ENCODE measurements at places on chromosomes 16 and 17. TPM values are rescaled to one million over a fixed set of nuclear protein-coding genes. Genes with fewer than 3 reads are reported as not detected.

DNA sequence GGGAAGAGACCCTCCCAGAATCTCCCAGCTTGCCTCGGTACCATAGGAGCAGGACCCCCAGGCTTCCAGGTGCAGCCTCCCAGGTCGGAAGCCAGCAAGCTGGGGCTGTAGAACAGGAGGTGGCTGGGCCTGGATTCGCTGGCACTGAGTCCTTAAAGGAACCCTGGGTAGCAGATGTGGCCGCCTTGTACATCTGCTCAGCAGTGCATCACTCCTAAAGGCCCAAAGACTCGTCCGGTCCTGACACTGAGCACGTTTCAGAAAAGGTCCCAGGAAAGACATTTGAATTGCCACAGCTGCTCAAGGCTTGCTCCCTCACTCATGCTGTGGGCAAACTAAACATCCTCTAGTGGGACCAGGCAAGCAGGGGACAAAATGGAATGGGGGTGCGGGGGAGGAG is 172.8 kb downstream of the RAB11FIP4 start:
- no peak for DNase-seq

DNA sequence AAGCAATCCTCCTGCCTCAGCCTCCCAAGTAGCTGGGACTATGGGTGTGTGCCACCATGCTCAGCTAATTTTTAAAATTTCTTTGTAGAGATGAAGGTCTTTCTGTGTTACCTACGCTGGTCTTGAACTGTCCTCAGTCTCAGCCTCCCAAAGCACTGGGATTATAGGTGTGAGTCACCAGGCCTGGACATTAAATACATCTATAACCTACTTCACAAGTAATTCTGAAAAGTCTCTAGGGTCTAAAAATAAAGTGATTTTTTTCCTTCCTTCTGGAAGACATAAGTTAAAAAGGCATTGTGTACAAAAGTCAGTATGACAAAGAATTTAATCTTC is 118.3 kb downstream of the PARN start:
- no peak for DNase-seq

CD7 gene
- polyA plus RNA-seq, result not detected

- DNase-seq, result no peak
Measured at GRCh38 chr17:2995886-2996809, 67.3 kb downstream of the OR1D5 start.

GRCh38 chr16:1567988-1568387 is 34.5 kb downstream of the TMEM204 start:
- no peak for DNase-seq

GRCh38 chr16:72091217-72091616 is 2.2 kb downstream of the TXNL4B start:
- no peak for DNase-seq

GRCh38 chr17:31318298-31318801 is 3.1 kb downstream of the EVI2A start:
- no peak for DNase-seq

- DNase-seq, result no peak
Measured at GRCh38 chr16:74201576-74201975, 95.0 kb upstream of the PSMD7 start.

DNA sequence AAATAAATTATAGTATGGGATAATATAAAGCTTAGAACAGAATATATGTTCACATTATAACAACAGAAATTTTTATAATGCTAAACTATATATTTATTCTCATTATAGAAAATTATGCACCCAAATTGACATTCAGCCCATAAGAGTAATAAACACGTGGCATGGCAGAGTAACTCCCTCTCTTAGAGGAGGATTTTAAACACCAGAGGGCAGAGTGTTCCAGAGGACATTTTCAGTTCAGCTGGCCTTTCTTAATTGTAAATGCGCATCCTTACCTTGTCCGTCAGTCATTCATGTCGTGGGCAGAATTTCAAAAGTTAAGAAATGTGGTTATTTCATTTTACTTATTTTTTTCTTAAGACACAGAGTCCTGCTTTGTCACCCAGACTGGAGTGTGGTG is 147.1 kb downstream of the TANC2 start:
- no peak for DNase-seq

- DNase-seq, result no peak
Measured at GRCh38 chr17:77872199-77872598, 86.3 kb upstream of the TNRC6C start.

DNA sequence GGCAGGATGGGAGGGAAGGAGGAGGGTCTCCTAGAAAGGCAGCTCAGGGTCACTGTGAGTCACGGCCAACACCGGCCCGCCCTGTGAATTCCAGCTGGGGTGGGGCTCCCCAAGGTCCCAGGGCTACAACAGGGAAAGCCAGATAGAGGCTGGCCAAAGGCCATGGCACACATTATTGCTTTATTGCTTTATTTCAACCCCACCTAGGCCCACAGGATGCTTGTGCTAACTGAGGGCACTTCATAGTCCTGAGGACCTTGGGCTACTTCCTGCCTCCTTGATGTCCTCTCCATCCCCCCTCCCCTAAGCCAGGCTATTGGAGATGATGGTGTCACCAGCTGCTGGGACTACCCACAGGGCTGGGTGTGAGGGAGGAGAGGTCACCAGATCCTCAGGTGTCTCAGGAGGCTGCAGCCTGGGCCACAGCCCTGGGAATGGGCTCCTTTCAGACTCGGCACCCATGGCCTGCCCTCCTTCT is 26.1 kb downstream of the LRRC75A start:
- no peak for DNase-seq

- peak; percentile 91 for DNase-seq
Measured at GRCh38 chr17:81868674-81869220, 2.4 kb downstream of the ARHGDIA start.

OTOA gene
- not detected for polyA plus RNA-seq

- no peak for DNase-seq
Measured at GRCh38 chr17:35064516-35065215, 1.2 kb upstream of the RFFL start.

- DNase-seq, result no peak
Measured at GRCh38 chr17:38851434-38851833, 2.1 kb downstream of the RPL23 start.

DNA sequence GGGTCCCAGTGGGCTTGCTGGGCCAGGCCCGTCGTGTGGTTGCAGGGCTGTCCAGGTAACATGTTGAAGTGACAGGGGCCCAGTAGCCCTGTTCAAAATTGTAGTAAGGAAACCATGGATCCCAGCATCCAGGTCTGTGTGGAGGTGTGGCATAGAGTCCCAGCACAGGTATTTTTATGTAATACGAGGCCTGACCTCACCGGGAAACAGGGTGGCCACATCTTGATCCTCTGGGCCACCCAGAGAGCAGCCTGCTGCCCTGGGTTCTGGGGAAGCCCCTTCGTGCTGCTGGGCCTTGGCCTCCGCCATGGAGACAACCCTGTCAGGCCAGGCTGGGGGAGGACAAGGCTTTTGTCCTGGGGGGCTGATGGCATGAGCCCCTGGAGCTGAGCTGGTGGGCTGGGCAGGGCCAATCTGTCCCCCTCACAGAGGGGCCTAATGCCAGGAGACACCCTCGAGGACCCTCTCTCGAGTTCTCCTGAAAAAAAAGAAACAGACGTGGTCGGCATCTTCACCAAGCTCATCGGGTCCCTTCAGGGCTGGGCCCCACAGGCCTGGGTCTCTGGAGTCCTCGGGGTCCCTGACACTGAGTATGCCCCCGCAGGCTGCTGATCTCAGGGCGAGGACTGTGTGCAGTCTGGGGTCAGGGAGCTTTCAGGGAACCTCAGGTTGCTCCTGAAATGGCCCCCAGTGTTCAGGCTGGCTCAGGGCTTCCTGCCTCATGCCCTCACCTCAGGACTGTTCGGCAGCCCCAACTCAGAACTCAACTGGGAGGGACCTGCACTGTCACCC is 47.8 kb downstream of the TNFRSF13B start:
- DNase-seq, result no peak

GRCh38 chr16:75116081-75116910 is at the start of gene LDHD:
Gene LDHD (minus strand): TSS chr16:75116780. CDS start chr16:75116720, 60 bp downstream.
- DNase-seq, result peak; percentile 81

DNA sequence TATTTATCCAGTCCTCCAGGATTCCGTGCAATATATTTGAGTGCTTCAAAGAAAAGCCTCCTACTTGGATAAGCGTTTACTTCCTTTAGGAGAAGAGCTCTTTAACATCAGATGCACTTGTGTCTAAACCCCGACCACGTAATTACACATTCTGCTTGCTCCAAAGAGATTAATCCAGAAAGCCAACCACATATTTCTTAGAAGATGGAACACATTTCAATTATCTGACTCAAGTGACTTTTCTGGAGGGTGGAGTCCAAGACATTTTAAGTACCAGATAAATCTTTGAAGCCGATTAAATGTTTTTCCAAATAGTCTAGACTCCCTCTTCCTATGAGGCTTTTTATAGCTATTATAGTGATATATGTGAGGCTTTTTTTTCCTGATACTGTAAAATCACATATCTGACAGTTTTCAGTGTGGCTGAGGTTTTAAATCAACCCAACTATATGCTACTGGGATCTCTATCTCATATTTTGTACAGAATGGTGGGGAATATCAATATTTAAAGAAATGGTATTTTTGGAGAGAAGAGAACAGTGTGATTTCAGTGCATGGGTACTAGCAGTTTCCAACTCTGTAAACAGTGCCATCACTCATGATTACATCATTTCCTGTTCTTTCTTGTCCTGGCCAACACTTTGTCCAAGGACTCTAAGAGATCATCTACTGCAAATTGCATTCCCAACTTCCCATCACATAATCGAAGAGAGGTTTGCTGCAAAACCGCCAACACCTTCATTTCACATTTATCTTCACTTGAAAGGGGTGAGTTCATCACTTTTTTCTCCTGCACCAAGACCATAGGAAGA is 192.4 kb upstream of the HSBP1 start:
- no peak for DNase-seq

GRCh38 chr17:49223517-49224197 is 6.9 kb downstream of the PHOSPHO1 start:
- DNase-seq, result peak; percentile 52

DNA sequence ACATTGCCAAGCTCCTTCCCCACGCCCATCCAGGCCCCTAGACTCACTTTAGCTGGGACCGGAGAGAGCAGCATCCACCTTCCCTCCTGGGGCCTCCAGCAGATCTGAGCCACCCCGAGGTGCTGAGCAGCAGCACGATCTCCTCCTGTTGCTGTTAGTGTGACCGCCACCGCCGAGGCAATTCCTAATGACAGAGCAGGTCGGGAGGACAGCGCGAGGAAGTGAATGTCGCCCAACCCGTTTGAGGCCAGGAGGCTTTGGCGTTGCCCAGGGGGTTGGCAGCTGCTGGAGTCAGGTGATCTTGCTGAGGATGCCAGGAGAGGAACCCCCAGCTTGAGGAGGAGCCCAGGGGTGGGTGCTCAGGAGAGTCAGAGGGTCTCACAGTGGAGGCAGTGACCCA is at the start of gene RNF222:
Gene RNF222, minus strand, starts transcription at position 192 of the 400 bp plus-strand sequence. CDS start 4,366 bp downstream, outside the sequence.
- DNase-seq, result no peak

- DNase-seq, result no peak
Measured at GRCh38 chr17:56173026-56173425, 19.8 kb downstream of the ANKFN1 start.

NPLOC4 gene
- polyA plus RNA-seq, result 92.2 TPM

CFAP52 gene
- polyA plus RNA-seq, result 0.05 TPM

DNA sequence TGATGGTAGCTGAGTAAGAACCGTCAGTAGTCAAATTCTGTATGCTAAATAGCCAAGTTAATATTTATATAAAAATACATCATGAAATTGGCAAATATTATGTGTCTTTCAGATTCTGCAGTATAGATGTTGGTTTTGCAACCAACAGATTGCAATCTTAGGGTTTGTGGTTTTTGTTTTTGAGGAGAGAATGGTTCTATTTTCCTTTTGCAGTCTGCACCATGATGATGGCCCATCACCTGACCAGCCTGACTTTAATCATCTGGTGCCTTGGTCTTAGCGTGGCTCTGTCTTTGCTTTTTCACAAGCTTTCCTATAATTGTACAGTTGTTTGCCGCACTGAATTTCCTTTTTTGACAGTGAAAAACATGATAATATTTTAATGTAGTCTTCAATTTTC is 50.7 kb downstream of the NUP93 start:
- DNase-seq, result no peak

- no peak for DNase-seq
Measured at GRCh38 chr16:50731989-50732832, 9.7 kb upstream of the CYLD start.

GRCh38 chr16:72787514-72788268 is 260.2 kb downstream of the ZFHX3 start:
- no peak for DNase-seq

DNA sequence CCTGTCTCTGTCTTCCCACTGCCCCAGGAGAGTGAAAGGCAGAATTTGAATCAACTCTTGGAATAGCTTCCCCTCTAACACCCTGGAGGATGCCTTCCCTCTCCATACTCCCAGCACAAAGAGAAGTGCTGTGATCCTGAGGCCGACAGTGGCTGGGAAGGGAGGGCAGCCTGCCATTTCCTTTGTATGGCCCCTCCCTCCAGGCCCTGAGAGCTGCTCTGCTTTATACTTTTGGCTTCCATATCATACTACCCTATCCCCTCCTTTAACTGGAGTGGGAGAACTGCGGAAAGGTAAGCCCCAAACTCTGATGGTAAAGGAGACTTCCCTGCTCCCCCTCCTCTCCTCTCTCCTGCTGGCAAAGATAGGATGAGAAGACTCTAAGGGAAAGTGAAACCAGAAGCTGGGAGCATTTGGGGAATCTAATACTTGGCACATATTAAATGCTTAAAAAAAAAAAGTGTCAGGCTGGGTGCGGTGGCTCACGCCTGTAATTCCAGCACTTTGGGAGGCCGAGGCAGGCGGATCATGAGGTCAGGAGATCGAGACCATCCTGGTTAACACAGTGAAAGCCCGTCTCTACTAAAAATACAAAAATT is 4.1 kb upstream of the MED24 start:
- no peak for DNase-seq

TRPV2 gene
- 0.62 TPM for polyA plus RNA-seq

DNA sequence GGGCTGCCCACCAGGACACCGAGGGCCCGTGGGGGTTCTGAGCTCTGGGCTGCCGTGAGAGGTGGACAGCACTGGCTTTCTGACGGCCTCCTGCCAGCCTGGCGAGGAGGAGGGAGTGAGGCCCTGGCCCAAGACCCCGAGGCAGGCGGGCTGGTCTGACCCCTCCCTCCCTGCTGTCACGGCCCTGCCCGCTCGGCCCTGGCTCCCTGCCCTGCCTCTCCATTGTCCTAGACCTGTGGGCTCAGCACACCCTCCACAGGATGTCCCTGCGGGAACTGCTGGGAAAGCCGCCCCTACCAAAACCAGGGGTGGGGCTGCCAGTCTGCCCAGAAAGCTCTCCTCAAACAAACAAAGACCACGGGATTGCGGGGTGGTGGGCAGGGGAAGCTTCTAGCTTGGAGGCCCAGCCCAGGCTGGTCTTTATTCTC is 20.7 kb downstream of the SPNS2 start:
- DNase-seq, result no peak

DNA sequence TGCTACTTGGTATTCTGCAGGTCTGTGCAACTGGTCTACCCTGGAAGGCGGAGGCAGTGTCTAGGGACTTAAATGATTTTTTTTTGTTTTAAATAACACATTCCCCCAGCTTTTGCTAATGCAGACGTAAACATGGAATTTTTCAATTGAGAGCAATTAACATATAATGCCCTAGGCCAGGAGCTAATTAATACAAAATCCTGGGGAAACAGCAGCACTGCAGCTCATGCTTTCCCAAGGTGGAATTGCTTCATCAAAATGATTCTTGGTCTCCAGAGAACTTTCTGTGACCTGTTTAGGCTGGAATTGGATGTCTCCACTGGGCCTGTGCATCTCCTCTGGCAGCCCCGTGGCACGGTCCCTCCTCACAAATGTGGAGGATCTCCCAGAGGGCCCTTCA is 50.6 kb downstream of the SHISA9 start:
- no peak for DNase-seq

KRTAP9-8 gene
- polyA plus RNA-seq, result not detected

ALKBH5 gene
- 57.9 TPM for polyA plus RNA-seq

MT1A gene
- 16.9 TPM for polyA plus RNA-seq

CCL18 gene
- polyA plus RNA-seq, result not detected

Data from A549 (cell line).